Right ventricle myocardium superior (tissue), 1 donor: ENCODE measurements at places on chromosomes 12 and 14.

GRCh38 chr14:49755378-49755777 is 12.6 kb upstream of the KLHDC2 start:
- DNase-seq = no peak

- no peak for DNase-seq
Observed at GRCh38 chr14:26170885-26171284, 426.9 kb downstream of the NOVA1 start.

GRCh38 chr12:92757597-92758121 is 54.9 kb downstream of the PLEKHG7 start:
- no peak for DNase-seq

DNA sequence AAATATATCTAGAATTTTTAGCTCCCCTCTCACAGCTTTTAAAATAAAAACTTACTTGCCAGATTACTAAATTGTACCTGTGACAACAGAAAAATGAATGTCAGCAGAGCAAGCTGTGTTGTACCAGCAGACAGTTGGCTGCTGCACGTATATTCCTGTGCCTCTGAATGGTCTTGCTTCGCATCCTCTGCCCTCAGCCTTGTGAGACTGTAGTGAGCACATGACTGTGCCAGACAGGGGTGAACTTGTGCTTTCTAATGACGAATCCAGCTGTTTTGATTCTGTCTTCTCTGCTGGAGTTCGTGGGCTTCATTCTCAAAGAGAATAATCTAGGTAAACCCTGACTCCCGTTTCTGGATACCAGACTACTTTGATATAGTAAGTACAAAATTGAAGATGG is 58.3 kb upstream of the FRMD6 start:
- DNase-seq = no peak

GRCh38 chr12:11668611-11669010 is 19.1 kb downstream of the ETV6 start:
- no peak for DNase-seq

- DNase-seq = no peak
Observed at GRCh38 chr12:121802485-121802842, 1.3 kb upstream of the SETD1B start.

DNA sequence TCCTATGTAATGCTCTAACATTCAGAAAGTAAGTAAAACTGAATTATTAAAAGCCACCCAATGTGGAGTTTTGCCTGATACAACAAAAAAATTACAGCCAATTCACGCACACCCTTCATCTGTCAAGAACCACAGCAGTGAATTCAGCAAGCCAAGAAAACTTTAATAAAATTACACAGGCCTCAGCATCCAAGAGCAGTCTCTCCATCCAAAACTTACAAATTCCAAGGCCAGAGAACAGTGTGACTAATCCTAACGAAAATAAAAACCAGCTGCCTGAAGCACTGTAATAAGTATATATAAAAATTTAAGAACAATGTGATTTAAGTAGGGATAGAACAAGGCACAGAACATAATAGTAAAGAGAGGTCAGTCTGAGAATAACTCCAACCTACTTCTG is 54.2 kb downstream of the SIX6 start:
- no peak for DNase-seq

- DNase-seq = no peak
Observed at GRCh38 chr12:129332286-129332685, 479.0 kb downstream of the GLT1D1 start.

GRCh38 chr14:72617391-72618031 is 276.4 kb downstream of the DPF3 start:
- peak; percentile 63 for DNase-seq

- no peak for DNase-seq
Observed at GRCh38 chr14:76922584-76922983, 96.4 kb downstream of the LRRC74A start.

- DNase-seq = no peak
Observed at GRCh38 chr14:85254711-85255110, 275.2 kb upstream of the FLRT2 start.

GRCh38 chr12:42284876-42285275 is 41.0 kb downstream of the ZCRB1 start:
- DNase-seq = no peak
